ENCODE measurements at places on chromosomes 13 and 19.

DNA sequence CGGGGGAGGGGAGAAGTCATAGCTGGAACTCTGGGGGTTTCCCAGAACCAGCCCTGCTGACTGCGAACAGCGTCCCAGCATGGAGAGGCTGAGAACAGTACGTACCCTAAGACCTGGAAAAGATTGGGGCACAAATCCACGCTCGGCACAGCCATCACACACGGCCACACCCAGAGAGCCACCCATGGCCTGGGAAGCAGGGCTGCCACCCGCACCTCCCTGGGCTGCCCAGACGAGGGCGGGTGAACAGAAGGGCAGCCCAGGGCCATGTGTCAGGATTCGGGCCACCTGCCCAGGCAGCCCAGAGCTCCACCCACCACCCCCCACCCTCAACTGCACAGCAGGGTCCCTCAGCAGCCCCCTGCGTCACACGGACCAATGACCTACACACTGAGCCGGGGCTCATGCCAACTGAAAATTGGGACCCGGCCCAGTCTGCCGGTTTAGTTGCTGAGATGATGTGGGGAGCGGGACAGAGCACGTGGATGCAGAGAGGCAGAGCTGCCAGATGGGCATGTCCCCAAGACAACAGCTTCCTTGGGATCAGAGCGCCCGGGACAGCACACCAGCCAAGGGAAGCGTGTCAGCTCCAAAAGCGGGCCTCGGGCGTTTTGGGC is 8.5 kb downstream of the UBXN6 start:
- no peak for DNase-seq

DNA sequence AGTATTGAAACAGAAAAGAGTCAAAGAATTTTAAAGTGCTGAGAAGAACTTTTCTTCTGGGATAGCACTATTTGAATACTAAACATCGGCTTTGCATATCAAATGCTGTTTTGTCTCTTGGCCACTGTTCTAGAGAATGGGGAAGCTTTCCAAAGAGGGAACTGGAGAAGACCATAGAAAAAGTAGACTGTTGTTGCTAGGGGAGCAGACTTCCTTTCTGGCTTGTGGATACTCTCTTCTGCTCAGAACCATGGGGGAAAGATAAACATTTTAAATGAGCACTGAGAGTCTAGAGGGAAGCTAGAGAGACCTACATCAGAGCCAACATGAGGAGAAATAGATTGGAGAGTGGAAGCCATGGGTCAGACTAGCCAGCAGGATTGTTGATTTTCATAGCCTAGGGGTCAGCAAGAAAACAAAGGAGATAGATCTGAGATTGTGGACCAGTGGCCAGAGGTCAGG is 315.7 kb downstream of the KCTD12 start:
- no peak for DNase-seq

DNA sequence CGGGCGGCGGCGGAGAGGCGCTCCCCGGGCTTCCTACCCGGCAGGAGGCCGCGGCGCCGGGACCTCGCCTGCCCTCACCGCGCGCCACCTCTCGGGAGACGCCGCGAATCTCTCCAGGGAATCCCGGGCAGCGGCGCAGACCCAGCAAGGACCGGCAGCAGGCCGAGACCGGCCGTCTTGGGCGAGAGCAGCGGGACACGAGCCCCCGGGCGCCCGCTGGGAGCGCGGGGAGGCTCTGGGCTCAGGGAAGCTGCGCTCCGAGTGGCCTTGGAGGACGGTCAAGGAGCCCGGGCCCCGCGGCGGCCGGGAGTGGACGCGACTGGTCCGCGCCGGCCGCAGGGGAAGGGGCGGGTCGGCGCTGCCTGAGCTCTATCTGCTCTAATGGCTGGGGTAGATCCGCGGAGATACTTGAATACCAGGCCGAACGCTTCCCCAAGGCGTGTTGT is 14.7 kb downstream of the CDX2 start:
- no peak for DNase-seq

DNA sequence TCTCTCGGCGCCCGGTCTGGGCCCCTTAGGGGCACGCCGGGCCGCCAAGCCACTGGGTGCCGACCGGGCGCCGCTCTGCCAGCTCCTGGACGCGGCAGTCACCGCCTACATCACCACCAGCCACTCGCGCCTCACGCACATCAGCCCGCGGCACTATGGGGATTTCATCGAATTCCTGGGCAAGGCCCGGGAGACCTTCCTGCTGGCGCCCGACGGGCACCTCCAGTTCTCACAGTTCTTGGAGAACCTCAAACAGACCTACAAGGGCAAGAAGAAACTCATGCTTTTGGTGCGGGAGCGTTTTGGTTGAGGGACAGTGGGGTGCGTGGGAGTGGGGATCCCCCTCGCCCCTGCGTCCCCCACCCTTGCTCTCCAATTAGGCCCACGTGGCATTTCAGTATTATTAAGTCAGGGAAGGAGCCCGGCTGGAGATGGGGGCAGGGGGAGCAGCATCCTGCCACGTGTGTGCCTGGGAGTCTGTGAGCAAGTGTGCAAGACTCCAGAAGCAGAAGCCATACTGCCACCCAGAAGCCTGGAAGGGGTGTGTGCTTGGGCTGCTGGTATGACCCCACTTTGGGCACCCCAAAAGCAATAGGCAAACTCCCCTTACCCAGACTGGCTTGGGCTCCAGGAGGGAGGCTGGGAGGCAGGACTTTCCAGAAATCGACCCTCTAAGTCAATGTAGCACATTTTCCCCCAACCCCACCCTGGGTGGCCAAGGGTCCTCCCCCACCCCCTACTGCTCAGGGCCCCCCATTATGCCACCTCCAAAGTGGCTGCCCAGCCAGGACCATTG is 35.7 kb downstream of the ZSWIM4 start:
- DNase-seq, result no peak

DNA sequence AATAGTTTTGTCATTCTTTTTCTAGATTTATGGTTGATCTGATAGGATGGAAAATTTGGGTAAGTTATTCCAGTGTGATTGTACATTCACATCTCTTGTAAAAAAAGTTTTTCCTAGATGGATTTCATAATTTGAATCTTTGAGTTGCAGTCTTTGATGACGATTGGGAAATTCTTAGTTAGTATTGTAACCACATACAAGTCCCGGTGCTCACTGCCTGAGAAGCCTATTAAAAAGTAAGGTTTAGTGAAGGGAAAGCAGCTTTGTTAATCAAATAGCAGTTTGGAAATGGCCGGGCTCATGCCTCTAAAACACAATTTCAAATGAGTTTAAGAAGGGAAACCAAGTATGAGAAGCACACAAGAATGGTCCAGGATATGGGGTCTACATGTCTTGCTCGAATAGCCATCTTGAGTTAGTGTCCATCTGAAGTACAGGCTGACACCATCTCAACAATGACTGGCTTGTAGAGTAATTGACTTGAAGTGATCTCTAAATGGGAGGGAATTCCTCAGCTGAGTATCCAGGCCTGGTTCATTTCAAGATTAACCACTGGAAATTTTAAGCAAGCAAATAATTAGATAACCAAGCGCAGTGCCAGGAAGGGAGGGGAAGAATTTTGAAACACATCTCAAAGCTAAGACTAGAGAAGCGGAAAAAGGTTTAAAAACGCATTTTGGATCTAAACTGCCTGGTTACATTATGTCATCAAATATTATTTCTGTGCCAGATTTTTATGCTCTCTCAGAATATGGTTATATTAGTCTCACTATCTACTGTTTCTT is 1145.6 kb upstream of the MIR17HG start:
- DNase-seq, result no peak

Measured in cortex of kidney (tissue), 1 donor.